Activated T-cell treated with anti-CD3 and anti-CD28 coated beads for 24 hours (primary cell): ENCODE measurements at places on chromosomes 6 and 20.

DNA sequence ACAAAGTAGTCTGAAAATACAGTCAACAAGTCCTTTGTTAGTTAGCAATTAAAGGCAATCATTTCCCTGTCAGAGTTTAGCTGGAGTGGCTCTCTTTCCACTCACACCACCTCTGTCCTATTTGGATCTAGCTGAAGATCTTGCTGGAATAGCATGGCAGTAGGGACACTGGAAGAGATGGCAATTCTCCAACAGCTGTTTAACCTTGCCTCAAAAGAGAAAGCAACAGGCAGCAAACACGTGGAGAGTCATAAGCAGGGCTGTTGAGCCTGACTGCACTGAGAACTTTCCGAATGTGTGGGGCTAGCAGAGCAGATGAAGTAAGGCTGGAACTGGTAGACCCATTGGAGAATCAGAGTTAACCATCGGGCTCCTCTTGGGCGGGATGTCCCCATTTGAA is 38.0 kb upstream of the PRSS35 start:
- no peak for DNase-seq

GRCh38 chr20:25738198-25738597 is 41.5 kb upstream of the ZNF337 start:
- no peak for DNase-seq

GRCh38 chr6:161748535-161749416 is 474.9 kb upstream of the AGPAT4 start:
- DNase-seq: peak; percentile 1

DNA sequence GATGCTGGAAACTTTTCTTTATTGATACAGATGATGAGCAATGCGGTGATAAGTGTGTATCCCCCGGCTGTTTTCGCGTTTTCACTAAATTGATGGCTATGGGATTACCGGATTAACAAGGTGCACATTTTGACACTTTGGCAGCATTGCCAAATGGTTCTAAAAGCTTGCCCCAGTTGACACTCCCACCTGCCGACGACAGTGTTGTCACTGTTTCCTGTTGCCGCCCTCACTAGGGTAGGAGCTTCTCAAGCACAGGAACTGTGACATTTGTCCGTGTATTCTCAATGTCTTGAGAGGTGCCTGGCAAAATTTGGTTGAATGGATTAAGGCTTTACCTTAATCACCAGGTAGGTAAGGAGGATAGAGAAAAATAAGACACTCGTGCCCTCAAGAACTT is 9.8 kb upstream of the MAPK13 start:
- peak; percentile 62 for DNase-seq

DNA sequence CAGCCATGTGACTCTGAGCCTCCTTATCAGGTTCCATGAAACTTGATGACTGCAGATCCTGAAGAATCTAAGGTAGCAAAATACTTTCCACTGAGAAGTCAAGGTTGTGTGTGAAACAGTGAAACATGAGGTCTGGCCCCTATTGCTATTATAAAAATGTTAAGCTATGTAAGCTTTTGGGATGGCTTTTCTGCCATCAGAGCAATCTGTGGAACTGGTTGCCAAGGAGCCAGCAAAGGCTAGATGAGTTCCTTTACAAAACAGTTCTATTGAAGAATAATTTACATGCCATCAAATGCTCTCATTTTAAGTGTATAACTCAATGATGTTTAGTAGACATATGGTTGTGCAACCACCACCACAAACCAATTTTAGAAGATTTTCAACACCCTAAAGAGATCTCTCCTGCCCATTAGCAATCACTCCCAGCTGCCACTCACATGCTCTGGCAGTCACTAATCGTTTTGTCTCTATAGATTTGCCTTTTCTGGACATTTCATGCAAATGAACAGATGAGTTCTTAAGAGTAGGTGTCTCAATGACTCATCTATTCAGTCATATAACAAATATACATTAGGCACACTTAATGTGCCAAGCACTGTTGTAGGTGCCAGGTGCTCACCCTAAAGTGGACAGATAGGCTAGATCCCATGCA is 19.9 kb upstream of the MEP1A start:
- DNase-seq: no peak

DNA sequence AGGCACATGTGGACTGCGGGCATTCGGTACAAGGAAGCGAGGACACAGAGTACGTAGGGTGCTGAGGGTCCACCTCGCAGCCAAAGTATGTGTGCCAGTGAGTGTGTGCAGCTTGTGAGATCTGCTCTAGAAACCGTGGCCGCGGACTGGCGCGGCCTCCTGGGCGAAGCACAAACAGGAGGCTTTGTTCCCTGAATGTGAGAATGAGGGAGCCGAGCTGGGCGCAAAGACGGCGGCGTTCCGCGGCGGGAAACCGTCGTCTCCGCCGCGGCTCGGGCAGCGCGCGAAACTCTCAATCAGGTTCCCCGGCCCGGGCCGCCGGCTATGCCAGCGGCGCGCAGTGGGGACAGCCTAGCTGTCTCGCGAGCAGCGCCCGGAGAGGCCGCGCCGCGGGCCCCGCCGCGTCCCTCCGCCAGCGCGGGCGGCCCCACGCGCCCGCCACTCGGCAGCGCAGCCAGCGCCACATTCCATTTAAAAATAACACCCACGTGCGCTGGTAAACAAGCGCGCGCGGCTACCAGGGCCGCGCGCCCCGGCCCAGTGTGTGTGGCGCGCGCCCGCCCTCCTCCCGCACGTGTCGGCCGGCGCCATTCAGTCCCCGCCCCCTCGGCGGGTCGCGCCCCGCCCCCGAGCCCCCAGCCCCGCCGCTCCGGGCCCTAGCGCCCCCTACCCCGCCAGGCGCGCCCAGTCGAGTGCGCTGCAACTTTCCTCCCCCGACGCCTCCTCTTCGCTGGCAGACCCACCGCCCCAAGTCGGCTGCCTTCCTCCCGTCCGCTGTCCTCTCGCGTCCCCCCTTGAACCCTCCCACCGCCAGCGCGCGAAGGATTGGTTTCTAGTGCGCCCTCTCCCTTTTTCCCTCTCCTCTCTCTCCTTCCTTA is 3.0 kb upstream of the FOXO3 start:
- DNase-seq: peak; percentile 70
